ENCODE measurements at places on chromosomes 11 and 22.

DNA sequence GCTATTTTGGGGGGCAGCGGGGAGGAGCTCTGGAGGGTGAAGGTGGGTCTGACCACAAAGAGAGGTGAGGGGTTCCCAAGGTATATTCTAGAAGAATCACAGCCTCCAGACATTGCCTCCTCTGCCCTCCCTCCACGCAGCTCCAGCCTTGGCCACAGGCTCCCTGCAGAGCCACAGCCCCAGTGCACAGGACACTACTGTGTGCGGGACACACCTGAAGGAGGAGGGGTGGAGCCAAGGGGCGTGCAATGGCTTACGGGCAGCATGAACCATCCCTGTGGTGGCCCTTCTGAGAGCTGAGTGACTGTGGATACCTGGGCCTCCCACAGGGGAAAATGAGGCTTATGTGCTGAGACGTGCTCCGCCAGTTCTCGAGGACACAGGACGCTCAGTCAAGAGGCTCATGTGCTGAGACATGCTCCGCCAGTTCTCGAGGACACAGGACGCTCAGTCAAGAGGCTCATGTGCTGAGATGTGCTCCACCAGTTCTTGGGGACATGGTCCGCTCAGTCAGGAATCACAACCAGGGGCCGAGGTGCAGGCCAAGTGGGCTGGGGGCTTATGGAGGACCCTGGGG lies 417.3 kb downstream of the SHANK2 start:
- DNase-seq: no peak

GRCh38 chr22:46349238-46349637 lies 13.7 kb downstream of the TRMU start:
- DNase-seq: no peak

DNA sequence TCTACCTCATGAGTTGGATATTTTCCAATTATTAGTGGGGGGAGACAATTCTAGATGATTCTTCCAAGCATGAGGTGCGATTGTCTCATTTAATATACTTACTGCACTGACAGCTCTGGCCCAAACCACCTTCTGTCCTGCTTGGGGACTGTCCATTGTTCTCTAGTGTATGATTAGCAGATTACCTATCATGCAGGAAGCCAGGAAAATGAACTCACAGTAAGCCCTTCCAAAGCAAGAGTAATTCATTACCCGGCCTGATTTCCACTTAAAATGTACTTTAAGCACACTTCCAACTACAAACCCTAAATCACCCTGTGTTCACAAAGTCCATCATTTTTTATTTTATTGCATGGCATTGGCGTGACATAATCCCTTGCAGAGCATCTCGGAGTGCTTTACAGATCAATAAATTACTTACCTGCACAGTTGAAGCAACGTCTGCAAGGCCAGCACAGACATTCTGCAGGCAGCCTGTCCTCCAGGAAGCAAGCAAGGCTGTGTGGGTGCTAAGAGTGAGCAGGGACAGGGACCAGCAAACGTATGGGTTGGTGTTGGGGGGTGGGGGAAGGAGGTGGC lies 838.2 kb downstream of the NTM start:
- no peak for DNase-seq

DNA sequence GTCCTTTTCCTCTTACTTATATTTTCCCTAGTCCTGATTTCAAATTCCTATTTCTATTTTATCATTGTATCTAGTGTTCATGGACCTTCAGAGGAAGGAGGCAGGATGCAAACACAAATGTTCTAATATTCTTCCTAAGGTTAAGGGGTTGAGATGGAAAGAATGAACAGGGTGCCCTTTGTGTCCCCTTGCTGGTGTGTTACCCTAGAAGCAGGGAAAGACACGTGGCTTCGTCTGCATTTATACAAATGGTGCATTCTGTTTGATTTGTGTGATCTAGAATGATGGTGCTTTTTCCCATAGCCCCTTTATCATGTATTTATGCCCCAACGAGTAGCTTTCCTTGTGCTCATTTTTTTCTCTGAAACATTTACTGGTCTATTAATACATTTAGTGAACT lies 76.2 kb downstream of the PLEKHA7 start:
- DNase-seq: no peak

DNA sequence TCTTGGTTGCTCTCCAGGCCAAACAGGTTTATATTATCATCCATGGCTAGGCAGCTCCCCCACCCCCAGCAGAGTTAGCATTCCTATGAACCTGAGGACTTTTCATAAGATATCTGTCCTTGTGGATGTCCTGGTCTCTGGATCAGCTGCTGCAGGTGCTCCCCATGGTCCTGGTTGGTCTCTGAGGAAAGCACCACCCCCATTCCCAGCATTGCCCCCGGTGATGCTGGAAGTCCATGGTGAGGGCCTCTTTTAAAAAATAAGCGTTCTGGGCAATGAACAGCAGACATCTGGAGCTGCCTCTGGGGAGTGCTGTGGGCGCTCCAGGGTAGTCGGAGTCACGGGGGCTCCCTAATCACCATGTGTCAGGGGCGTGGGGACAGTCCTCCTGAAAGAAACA lies 26.6 kb downstream of the DKK3 start:
- no peak for DNase-seq

DNA sequence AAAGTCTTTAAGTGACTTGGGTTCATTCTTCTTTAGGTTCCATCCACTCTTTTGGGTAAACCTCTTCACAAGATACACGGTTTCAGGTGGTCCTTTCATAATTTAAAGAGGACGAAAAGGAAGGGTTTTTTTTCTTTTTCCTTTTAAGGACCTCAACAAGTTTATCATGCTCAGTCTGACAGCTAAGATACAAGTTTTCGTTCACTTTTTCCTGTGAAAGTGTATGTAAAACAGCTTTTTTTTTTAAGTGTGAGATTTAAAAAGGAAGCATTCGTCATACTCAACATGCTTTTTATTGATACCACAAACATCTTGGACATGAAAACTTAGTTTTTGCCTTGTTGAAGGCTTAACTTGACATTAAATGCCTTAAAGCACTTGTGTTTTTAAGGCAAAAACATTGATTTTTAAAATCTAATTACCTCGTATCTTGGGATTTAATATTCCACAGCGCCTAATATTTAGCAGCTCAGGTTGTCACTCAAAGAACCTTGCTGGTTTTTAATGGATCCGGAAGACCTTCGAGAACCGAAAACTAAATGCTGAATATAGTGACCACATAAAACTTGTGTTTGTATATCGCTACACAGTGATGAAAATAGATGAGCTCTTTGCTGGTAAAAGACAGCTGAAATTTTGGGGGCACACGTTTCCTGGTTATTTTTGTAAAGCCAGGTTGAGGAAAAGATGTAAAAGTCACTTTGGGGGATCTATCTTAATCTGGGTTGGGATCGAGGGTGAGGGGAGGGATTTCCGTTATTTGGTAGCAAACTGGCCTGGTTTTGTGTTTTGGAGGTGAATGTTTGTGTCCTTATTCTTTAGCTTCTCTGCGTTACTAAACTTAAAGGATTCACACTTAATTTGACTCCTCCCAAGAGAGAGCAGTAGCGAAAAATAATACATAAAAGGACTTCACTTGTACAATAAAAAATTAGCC lies 2.3 kb downstream of the PCF11 start:
- no peak for DNase-seq

GRCh38 chr22:36220451-36220921 lies 18.8 kb downstream of the APOL2 start:
- no peak for DNase-seq

GRCh38 chr22:17064498-17065100 lies 20.2 kb upstream of the IL17RA start:
- DNase-seq: no peak

DNA sequence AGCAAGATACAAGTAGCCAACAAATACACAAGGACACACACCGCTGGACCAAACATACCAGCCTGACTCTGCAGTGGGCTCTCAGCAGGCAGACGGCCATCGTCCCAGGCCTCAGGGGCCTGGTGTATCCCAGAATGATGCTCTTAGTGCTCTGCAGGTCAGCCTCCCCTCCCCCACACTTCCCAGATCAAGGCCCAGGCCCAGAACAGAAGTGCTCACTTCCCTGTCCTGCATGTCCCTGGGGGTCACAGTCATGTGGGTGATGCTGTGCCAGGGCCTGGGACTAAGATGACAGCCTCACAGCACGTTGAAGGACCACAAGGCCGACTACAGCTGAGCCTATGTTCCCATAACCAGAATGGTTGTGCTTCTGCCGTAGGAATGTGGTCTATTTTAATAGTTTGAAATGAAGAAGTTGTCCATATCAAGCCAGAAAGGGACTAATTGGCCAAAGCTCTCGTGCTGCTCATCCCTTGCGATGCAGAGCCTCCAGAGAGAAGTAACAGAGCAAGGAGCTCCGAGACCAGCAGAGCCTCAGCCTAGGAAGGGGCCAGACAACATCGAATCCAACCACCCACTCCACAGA lies 48.6 kb downstream of the GAB4 start:
- DNase-seq: no peak

DNA sequence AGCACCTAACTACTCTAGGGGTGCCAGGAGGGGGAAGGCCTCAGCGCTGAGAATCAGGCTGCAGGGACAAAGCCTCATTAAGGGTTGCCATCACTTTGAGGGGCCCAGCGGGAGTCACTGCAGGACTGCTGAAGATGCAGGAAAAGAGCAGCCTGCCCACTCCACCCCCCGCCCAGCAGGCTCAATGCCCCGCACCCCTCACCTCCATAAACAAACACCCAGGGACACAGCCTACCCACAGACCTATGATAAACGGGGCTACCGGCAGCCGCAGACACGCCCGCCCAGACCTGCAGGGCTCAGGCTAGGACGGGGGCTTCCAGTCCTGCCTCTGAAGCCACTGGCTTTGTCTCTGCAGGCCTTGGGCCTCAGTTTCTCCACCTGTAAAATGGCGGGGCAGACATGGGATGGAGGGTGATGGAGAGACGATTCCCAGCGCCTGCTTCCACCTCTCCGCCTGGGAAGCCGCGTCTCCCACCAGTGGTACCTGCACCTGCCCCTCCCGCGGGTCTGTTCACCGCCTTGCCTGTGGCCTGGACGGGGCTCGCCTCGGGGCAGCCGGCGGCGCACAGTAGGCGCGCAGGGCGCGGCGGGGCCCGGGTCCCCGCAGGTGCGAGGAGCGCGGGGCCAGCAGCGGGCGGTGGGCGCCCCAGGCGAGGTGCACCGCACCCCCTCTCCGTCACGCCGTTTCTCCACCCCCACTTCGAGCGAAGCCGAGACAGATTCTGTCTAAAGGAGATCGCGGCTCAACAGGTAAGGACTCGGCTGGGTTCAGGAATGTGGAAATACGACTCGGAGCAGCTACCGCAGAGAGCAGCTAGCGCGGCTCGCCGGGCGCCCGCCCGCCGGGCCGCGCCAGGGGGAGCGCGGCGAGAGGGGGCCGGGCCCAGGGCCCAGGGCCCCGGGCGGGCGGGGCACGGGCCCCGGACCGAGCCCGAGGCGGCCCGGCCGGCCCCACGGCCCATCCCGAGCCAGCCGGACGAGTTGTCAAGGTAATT lies 1.5 kb downstream of the WNT7B start:
- DNase-seq: no peak

- no peak for DNase-seq
Measured at GRCh38 chr11:35303596-35304385, 115.6 kb downstream of the SLC1A2 start.

DNA sequence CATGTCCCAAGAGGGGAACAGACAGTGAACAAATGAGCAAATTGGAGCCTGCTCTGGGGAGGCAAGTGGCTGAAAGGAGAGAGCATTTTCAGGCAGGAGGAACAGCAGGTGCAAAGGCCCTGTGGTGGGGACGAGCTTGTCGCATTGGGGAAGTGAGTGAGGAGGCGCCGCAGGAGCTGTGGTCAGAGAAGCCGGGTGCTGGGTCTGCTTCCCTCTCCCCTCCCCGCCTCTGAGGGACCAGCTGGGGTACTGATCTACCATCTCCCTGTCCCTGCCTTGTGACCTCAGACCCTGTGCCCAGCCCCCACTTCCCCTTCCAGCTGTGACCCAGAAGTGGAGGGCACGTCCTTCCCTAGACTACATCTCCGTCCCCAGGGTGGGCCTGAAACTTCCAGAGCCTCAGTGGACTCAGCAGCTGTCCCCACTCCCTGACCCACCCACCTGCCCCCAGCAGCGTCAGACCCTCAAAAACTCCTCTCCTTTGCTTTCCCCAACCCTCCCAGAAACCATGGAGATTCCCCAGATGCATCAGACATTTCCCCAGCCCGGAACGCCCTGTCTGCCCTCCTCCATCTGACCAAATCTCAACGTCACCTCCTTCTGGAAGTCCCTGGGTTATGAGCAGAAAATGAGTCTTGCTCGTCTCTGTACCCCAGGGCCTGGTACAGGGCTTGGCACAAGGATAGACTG lies 19.7 kb upstream of the PDGFB start:
- DNase-seq: no peak

- DNase-seq: no peak
Measured at GRCh38 chr22:17243524-17243923, 24.3 kb upstream of the ADA2 start.

DNA sequence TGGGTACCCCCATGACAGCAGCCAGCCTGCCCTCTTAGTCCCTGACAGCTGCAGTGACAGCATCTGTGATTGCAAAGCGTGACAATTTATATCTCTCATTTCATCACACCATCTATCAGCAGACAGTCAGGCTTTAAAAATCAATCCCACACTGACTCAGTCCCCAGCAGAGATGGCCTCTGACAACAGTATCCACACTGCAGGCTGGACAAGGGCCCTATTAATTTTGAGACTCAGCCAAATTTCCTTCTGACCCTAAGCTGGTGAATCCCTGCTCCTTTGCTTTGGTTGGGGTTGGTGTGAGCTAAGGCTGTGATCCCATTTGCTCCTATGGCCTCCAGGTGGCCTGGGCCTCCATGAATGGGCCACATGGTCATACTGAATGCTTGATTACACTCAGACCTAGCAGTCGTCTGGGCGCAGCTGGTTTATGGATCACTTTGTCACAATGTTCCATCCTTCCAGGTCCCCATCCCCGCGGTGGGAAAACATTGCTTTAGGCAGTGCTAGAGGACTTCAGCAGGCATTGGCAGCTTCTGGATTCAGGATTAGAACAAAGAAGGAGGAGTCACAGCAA lies 68.2 kb upstream of the B3GAT1 start:
- DNase-seq: no peak

DNA sequence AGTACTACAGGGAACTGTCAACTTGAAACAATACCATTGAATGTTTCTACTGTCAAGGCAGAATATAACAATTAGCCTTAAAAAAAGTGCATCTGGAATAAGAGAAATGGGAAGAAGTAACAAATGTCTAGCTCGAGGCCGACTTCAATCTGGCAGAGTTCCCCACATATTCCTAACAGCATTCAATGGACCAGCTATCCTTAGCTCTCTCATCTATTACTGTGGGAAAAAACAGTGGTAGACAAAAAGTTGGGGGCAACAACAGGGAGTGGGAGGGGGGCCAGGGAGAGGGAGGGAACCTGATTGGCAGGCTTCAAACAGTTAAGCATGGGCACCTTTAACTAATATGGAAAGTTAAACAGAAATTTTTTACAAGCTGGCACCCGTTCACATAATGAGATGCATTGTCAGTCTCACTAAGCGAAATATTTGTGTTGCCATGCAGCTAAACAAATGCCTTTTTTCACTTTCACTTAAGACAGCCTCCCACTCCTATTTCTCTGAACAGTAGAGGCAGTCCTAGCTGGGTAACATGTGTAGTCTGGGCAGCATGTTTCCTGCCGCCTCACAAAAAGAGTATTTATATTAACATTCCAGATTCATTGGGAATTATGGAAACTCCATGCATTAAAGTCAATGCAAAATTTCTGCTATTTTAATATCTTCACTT lies 62.2 kb upstream of the SOX6 start:
- no peak for DNase-seq

GRCh38 chr11:67662835-67663531 lies 11.4 kb downstream of the ALDH3B2 start:
- DNase-seq: no peak

All from effector CD4-positive, alpha-beta T cell (primary cell).